Kidney tubule cell (primary cell): ENCODE measurements at places on chromosomes 2 and 18.

DNA sequence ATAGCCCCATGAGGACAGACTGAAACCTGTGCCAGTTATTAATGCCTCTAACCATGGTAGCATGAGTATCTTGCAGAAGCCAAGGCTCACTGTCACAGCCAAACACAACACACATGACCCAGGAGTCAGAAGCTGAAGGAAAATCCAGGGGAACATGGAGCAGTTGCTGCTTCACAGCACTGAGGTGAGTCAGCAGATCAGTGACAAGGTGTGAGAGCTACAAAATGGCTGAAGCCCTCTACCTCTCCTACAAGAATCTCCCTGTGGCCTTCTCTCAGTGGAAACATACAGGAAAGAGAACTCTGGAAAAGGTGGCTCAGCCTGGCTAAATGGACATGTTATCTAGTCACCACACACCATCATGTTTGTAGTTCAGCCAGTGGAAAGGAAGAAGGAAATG is 93.5 kb downstream of the NAB1 start:
- DNase-seq = peak; percentile 23

DNA sequence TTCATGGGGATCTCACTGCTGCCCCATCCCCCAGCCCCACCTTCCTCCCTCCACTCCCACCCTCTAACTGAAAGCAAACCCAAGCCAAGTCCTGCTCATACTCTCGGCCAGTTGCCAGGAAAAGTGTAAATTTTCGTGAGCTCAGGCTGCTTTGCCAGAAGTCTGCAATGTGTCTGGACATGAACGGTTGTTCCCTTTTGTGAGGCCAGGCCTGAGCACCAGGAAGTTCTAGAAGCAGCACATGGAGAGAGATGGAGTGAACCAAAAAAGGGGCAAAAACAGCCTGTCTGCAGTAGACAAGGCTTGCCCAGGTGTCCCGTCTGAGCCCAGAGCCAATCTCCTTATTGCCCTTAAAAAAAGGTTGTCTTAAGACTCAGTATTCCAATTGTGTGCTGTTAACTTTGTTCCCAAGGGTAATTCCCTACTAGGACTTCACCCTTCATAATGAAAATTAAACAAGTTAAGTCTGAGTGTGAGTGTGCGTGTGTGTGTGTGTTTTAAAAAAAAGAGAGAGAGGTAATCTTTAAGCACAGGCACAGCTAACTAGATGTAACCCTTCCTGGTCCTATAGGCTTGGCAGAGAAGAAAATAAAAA is 247.1 kb downstream of the BCL11A start:
- no peak for DNase-seq

GRCh38 chr2:109701362-109701761 is 87.2 kb downstream of the SOWAHC start:
- no peak for DNase-seq

DNA sequence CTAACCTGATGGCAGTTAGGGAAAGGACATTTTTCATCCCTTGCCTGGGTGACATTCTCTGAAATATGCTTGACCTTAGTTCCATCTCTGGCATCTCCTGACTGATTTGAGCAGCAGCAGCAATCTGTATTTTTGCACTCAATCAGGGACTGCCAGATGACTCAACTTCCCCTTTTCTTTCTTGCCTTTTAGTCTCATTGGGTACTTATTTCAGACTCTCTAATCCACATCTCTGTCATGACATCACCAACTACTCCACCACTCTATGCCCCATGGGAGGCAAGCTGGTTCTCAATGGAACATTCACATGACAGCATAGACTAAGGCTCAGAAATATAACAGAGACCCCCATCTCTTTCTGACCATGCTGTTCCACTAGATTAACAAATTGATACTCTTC is 254.2 kb downstream of the RIT2 start:
- DNase-seq = no peak

- peak; percentile 58 for DNase-seq
Measured at GRCh38 chr18:69787825-69788547, 159.7 kb downstream of the CD226 start.

DNA sequence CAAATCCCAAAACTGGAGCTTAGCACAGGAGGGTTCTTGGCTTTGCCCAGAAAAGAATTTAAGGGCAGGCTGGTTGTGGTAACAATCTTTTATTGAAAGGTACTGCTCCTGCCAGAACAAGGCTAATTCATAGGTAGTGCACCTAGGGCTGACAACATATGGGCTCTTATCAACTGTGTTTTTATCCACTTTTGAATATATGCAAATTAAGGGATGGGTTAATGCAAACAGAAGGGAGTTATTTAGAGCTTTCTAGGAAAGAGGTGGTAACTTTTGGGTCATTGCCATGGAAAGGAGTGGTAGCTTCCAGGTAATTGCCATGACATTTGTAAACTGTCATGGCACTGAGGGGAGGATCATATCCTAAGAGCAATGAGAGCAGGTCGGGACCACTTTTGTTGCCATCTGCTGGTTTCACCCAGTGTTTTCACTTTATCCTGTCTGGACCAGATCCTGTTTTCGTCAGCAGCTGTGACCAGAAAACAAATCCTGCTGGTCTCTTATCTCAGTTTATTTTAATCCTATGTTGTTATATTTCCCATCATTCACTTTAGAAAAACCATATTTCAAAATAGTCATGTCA is 981 bp downstream of the C2orf66 start:
- DNase-seq = no peak

DNA sequence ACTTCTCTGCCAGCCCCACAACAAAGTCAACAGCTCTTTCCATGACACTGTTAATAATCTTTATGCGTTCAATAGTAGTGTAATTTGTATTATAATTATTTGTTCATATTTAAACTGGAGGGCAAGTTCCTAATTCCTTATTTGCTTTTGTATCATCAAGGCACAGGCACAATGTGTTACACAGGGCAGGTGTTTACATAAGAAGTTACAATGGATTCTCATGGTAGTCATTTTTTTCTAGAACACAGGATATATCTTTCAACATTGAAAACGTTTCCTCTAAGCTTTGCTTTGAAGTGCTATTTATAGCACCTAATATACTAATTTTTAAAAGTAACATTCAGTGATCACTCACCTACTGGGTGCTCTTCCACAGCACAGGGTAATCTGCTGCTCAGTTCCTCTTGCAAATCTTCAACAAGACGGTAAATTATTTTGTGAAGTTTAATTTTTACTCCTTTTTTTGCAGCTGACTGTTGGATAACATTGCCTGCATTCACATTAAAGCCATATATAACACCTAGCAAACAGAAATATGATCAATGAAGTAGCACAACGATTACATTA is 7.3 kb downstream of the RPS27A start:
- DNase-seq = no peak

DNA sequence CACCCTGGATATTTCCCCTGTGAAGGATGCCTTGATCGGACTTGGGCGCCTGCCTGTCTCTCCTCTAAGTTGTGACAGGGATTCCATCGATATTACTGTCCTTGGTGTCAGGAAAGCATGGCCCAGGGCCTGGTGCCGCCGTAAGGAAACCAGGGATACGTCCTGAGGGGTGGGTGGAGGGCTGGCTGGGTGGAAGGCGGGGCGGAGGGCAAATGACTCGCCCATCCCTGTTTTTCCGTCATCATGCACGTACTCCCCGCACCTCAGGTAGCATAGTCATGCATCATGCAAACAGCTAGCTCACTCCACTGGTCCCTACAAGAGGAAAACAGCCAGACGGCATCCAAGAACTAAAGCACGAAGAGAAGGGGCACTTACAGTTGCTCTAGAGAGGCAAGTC is 57.1 kb downstream of the PXDN start:
- DNase-seq = peak; percentile 29

GRCh38 chr2:229124136-229124535 is 147.0 kb downstream of the PID1 start:
- no peak for DNase-seq

GRCh38 chr2:227241005-227241404 is 76.6 kb downstream of the COL4A3 start:
- no peak for DNase-seq

DNA sequence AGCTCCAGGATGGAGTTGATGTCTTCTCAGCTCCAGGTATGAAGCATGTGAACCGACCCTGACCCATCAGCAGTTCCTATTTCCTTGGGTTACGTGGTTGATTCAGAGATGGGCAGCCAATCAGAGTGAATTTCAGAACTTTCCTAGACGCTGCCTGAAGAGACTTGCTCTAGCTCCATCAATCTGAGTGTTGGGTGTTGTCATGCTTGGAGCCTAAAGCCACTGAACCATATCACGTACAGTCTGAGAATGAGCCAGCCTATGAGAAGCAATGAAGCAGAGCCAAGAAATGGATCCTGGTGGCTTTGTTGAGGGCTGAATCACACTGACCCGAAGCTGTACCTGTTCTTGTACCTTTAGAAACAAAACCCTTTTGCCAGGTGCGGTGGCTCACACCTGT is 19.6 kb upstream of the KLF7 start:
- peak; percentile 80 for DNase-seq

- DNase-seq = no peak
Measured at GRCh38 chr2:65602603-65603235, 170.3 kb upstream of the SPRED2 start.

- no peak for DNase-seq
Measured at GRCh38 chr2:154140249-154141025, 268.7 kb downstream of the GALNT13 start.

GRCh38 chr2:127873707-127874303 is 12.0 kb downstream of the AMMECR1L start:
- no peak for DNase-seq

DNA sequence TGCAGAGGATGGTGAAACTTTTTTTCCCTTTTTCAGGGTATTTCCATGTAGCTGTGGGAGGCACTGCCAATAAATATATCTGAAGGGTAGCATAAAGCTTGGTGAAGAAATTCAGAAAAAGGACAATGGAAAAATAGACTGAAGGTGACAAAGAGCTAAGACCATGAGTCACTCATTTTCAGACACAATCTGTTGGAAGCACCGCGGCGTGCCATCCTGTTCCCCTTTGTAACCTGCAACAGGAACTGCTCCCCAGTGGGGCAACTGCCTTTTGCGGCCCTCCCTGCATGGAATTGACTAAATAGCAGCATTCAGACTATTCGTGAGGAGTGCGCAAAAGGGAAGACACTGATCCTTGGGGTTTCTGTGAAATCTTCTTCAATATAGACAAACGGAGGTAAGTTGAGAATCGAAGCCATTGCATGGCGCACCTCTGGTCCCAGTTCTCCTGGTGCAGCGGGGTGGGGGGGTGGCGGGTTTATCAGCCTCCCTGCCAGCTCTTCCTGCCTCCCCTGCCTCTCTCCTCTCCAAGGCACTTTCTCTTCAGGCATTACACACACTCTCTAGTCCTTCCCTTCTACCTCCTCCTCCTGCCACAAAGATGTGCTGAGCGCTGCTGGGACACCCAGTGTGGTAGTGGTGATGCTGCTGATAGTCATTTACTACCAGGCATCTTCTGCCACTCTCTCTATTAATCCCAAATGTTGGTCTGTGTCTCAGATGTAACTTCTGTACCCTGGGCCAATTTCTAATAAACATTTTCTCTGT is 126.2 kb upstream of the TMEM200C start:
- peak; percentile 7 for DNase-seq

DNA sequence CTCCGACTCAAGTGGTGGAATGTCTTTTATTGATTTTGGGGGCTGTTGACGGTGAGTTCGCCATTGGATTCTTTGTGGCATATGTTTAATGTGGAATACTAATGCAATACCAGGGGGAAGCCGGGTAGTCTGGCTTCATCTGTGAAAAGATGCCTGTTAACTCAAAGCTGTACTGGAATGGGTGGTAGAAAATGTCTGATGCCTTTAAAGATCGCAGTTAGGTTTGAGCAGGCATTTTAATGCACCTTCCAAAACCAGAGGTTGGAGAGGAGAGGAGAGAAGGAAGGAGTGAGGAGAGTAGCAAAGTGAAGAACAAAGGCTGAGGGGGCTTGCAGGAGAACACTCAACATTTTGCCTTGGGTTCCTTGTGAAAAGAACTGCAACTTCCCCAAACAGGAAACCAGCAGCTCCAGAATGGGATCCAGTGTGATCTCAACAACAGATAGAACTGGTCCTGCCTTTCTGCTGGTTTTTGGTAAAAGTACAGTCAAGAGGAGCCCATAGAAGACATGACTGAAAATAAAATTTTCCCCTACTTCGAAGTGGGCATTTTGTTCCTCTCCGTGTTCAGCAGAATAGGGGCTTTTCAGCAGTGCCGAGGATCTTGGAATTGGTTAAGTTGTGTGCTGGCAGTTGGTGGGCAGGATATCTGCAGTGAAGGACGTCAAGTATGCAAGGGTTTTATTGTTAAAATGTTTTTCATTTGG is 1.5 kb downstream of the ZNF532 start:
- DNase-seq = no peak

DNA sequence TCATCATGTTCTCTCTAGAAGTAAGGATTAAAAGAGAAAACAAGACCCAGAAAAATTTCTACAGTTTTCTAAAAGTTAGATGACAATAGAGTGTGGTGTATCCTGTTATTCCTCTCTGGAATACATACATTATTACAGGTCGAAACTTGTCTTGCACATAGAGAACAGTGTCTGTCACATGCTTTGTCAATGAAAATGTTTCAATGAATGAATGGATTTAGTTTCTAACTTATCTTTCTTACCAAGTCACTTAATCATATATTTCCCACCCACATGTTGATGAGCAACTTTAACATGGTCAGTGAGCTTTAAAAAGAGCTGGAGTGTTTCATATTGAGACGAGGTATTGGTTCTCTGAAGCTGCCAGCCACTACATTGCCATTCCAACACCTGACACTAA is 4.3 kb downstream of the DSG4 start:
- no peak for DNase-seq
